ENCODE measurements at places on chromosomes 11 and 22.

DNA sequence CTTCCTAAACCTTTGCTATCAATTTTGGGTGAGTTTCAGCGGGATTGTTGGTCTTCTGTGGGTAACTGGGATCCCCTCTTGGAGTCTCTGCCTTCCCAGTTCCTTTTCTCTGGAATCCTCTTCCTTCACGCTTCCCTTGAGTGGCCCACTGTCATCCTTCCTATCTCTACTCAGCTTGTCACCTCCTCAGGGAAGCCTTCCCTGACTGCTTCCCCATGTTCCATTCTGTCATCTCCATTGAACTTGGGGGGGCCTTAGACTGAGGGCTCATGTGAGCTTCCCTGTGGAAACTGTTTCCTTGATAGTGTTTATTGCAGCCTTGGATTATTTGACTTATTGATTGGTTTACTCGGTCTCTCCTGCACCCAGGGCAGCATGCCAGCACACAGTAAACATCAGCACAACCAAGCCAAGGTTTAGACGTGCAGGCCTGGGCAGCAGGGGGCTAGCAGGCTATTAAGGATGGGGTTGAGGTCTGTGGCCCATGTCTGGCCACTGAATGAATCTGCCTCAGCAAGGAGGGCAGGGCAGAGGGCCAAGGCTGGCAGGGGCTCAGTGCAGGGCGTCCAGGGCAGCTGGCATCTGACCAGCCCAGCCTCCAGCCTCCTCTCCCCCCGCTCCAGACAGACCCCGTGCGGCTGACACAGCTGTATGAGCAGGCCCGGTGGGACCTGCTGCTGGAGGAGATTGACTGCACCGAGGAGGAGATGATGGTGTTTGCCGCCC lies 7.2 kb downstream of the TRPT1 start:
- DNase-seq, result no peak

DNA sequence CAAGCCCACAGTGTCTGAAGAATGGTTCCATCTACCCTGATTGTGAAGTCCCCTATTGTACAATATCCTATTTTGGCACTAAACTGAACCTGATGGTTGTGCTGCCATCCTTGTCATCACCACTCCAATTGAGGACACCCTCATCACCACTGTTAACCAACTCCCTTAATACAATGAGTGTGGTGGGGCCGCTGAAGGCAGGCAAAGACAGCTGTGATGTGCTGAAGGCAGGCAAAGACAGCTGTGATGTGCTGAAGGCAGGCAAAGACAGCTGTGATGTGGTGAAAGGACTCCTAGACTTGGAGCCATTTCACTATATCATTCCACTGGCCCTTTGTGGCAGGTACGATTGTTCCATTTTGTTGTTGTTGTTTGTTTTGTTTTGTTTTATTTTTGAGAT lies 481.6 kb downstream of the SOX6 start:
- DNase-seq, result no peak

- DNase-seq, result no peak
Measured at GRCh38 chr11:118565051-118565450, 680 bp downstream of the IFT46 start.

DNA sequence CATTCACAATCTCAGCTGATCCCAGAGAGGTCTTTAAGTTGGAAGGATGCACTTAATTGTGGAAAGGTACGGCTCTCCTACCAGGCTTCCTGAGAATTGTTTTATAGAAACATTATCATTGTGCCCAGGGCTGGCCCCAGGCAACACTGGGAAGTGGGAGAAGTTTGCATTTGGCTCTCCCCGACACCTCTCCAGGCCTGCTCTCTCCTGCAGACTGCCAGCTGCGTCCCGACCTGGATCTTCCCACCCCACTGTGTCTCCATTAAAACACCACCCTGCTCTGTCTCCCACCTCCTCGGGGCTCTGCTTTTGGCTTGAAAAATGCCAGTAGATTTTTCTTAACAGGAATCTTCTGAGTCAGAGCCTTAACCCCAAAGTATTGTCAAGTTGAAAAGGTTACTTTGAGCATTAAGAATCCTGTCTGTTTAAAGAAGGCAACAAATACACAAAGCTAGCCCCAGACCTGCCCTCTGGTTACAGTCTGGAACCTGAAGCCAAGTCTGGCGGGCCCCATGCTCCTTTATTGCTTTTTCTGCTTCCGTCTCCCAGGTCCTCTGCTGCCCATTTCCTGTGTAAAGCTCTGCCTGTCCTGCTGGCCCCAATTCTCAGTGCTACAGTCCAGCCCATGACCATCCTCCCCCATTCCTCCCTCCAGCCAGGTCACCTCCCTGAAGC lies 530.2 kb downstream of the SOX6 start:
- no peak for DNase-seq

DNA sequence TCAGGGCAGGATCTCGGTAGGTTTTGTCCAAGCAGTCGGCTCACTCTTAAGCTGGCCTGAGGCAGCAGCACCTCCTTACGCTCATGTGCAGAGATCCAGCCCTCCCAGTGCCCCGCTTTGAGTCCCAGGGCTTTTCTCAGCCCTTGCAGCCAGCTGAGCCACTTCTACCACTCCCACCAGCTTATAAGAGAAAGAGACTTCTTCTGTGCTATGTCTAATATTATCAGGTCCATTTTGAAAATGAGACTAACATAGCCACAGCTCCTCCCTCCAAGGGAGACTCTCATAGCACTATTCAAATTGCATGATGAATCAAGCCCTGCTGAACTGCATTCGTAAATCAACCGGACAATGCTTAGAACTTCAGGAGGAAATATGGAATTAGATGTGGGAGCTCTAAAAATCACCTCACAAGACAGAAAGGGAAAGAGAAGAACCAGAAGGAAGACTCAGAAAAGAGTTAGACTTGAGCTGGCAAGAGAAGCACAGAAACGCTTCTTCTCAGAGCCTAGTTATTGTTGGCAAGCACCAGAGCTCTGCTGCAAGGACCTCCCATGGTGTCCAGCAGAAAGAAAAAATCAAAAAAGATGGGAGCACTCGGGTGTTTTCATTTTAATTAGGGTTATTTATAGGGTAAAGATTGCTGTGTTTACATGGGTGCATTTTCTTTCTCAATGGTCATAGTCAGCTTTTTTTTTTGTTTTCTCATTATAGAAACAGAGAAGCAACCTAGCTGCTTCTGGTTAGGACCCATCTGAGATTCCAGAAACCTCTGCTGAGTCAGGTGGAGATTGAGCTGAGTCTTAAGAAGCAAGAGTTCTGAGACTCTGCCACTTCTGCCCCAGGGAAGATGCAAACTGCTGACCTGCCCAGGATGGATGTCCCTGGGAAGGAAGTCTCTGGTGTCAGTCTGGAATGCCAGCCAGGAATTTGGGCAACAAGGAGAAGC lies 181.4 kb downstream of the ETS1 start:
- peak; percentile 81 for DNase-seq

GRCh38 chr11:36248436-36248835 lies 40.8 kb downstream of the COMMD9 start:
- DNase-seq, result no peak

- no peak for DNase-seq
Measured at GRCh38 chr11:19196432-19196831, 5.4 kb downstream of the CSRP3 start.

DNA sequence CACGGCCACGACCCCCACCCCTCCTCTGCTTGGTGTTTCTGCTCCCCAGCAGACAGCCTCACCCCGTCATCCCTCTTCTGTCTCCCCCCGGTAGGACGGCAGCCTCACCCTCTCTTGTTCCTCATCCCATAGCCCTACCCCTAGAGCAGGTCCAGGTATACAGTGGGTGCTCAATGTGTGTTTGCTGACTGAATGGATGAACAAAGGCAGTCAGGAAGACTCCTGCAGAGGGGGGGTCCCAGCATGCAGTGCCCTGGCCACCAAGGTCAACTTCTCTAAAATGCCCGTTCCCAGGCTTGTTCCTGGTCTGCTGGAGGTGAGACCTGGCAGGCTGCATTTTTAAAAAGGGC lies 34.7 kb upstream of the FADD start:
- no peak for DNase-seq

DNA sequence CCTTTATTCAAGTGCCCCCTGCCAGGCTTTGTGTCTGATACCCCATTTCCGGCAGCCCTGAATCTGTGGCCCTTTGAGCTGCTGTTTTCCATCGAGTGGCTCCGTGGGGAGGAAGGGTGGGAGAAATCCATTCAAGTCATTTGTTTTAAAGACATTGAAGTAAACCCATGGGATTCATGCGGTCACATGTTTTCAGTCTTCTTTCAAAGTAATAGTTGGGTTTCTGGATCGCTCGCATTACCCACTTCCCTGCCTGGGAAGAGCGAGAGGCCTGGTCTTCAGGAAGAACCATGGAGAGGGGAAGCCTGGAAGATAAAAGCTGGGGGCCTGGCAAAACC lies 14.4 kb downstream of the DAGLA start:
- DNase-seq, result no peak

- DNase-seq, result no peak
Measured at GRCh38 chr22:19981961-19982920, 34.4 kb downstream of the ARVCF start.

DNA sequence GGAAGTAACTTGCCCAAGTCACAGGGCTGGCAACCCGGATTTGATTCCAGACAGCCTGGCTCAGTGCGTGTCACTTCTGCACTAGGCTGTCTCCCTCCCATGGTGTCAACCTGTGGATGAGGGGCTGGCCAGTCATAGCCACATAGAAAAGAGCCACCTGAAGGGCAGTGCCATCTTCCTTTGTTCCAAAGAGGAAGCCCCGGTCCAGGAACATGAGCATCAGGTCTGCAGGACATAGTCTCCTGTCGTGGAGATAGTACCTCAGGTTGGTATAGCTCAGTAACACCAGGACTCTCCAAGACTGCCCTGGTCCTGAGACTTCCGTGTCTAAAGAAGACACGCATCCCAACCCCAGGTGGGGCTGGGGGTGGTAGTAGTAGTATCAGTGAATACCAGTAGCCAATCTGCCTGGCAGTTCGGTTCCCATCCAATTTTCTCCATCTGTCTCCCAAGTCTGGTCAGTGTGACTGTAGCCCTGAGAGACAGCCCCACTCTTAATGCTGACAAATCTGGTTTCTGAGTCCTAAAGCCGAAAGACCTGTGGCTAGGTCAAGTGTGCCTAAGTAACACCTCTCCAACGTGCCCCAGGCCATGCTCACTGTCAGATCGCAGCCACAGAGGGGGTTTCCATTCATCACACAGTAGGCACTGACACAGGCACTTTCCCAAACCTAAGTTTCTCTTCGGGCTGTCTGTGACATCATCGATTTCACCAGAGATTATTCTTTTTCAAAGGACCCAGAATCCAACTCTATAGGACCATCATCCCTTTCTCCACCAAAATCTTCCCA lies 33.1 kb downstream of the C11orf58 start:
- no peak for DNase-seq

Data from RPMI8226 (cell line).